NCI-H1105 (cell line): ENCODE measurements at places on chromosomes 3 and 15.

DNA sequence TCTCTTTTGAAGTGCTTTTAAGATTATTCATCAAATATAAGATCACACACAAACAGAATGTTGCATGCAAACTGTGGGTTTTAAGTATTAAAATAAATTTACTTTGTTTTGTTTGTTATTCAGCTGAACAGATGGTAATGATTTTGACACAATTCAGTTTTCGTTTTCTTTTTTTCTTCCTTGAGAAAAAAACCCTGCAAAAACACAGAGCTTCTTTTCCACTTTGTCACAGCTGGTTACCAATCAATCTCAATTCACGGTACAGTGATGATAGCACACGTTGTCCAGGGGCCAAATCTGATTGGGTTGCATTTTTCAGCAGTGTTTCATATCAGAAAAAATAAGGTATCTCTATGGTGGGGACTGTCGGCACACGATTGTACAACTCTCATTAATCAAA lies 473.6 kb downstream of the ROBO2 start:
- DNase-seq: no peak

GRCh38 chr3:119690043-119690656 lies 12.7 kb upstream of the CFAP91 start:
- DNase-seq: peak; percentile 10

- peak; percentile 12 for DNase-seq
These were observed 157.7 kb upstream of the FAM3D start for GRCh38 chr3:58824285-58824684.

DNA sequence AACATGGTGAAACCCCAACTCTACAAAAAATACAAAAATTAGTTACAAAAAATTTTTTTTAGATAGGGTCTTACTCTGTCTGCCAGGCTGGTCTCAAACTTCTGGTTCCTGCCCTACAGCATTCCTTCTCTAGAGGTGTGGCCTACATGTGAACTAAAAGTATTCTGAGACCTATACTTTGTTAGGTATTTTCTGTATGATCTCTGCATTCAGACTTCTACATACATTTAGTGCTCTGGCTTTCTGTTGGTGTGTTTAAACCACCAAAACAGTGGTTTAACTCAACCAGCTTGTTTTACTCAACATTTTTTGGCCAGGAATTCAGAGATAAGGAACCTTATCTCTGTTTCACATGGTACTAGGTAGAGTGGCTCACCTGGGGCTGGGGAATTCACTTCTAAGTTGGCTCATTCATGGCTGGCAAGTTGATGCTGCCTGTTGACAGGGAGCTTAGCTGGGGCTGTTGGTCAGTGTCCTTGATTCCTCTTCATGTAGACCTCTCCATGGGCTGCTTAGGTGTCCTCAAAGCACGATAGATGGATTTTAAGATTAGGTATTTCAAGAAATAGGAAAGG lies 41.4 kb upstream of the BSN start:
- no peak for DNase-seq

- no peak for DNase-seq
These were observed 180.5 kb downstream of the TCF12 start for GRCh38 chr15:57098896-57099295.

DNA sequence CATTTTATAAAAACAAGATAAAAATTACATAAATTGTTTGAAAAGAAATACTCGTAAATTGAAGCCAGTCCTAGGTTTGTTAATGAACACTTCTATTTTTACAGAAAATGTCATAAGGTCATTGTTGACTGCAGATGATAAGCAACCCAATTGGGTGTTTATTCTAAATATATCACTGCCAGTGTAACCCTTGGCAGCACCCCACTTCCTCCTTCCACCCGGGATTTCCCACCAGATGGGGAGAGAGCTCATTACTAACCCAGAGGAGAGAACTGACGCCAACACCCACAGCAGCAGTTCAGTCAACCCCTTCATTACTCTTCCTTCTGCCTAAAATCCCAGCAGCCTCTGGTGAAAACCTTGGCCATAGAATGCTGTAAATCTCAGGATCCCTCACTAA lies 307.6 kb downstream of the GAP43 start:
- no peak for DNase-seq

DNA sequence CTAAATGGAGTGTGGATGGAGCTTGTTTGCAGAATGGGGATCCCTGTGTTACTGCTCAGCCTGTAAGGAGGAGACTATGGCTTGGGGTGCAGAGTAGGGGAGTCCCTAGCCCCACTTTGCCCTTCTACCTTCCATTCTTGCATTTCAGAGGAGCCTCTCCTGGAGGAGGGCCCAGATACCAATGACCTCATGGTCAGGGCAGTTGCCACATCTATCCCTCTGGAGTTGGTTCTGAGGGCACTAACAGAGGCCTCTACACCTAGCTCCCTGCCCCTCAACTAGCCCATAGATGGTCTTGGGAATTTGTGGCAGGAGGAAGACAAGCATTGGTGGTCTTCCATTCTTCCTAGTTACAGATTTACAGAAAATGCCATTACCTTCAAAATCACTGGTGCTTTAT lies 6.1 kb downstream of the SKOR1 start:
- no peak for DNase-seq

GRCh38 chr3:179811321-179812095 lies 158.7 kb downstream of the USP13 start:
- DNase-seq: peak; percentile 43

- no peak for DNase-seq
These were observed 48.0 kb upstream of the MEX3B start for GRCh38 chr15:82093774-82094211.

DNA sequence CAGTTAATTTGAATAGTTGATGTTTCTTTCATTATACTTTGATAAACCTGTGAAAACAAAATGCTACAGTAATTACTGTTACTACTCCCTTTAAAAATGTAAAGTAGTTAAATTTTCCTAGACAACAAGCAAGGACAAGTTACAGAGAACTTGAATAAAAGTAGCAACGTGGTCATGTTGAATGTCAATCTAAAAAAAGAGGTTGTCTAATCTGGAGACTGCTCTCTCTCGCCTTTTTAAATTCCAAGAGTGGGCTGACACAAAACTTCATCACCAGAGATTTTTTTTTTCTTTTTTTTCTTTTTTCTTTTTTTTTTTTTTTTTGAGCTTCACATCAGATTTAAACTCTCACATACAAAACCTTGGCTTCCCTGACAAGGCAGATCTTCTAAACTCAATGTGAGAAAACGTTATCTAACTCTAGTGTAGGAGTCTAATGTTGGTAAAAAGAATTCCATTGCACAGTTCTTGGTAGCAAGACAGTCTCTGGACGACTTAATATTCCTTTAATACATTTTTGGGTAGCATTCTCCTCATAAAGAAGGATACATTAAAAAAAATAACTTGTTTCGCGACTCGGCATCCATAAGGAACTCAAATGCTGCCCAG lies 4.1 kb downstream of the FOXP1 start:
- no peak for DNase-seq

DNA sequence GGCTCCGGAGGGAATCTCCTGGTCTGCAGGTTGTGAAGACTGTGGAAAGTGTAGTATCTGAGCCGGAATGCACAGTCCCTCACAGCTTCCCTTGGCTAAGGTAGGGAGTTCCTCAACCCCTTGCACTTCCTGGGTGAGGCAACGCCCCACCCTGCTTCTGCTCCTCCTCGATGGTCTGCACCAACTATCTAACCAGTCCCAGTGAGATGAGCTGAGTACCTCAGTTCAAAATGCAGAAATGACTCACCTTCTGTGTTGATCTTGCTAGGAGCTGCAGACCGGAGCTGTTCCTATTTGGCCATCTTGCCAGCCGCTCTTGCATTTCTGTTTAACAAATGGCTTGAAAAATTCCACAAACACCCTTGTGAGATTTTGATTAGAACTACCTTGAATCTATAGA lies 156.1 kb downstream of the STXBP5L start:
- no peak for DNase-seq

DNA sequence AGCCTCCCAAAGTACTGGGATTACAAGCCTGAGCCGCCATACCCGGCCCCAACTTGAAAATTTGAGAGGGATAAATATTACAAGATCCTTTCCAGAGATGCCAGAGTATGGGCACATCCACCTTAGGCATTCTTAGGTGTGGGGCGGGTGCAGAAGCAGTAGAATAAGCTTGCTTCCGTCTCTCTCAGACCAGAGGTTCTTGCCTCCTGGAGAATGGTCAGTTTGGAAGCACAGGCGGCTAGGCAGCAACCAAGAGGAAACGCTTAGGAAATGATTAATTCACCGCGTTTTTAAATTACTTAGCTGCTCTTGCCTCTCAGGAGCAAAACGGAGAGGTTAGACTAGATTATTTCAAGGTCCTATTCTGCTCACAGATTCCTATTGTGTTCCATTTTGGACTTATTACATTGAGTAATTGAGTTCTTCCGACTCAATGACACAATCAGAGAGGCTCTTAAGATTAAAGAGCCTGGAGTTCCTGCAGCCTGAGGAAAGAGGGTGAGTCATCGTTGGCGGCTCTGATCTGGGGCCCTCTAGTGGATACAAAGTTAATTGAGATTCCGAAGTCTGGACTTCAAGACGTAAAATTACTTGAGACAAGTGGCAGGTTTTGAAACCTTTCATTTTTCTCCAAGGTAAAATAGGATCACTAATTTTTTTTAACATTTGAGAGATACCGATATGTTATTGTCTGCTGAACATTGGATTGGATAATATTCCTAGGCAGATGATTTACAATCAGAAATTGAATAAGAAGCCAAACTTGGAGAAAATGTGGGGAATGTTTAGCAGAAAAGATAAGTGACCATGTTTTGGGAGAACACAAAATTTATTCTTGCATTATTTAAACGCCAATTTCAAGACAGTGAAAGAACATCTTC lies 5.8 kb upstream of the TOPAZ1 start:
- peak; percentile 12 for DNase-seq

- DNase-seq: no peak
These were observed 29.4 kb upstream of the GRIP2 start for GRCh38 chr3:14569474-14570000.

DNA sequence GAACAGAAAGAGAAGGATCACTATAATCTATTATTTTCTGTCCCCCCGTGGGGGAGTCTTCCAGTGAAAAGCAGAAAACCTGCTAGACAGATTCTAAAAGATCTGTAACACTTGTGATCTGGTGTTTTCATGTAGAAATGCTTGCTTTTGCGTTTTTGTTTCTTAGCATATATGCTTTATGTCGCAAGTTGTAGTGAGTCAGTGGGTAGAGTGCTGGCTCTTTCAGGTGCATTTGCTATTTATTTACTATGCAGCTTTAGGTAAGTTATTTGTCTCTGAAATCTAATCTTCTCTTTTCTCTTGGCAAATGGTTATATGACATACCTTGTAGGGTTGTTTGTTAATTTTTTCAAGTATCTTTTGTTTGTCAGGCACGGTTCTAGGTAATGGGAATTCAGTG lies 9.4 kb downstream of the AKAP13 start:
- no peak for DNase-seq

DNA sequence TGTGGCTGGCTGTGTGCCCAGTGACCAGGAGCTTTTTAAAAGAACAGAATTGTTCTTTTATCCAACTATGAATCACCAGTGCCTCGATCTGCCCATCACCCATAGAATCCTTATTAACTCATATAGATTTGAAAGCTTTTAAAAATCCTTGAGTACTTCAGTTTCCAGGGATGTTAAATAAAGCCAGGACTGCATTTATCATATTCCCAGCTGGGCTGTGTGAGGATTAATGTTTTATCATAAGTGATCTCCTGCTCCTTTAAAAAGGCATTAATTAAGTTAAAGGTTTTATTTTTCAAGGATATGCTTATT lies 234.0 kb downstream of the MYRIP start:
- peak; percentile 9 for DNase-seq

DNA sequence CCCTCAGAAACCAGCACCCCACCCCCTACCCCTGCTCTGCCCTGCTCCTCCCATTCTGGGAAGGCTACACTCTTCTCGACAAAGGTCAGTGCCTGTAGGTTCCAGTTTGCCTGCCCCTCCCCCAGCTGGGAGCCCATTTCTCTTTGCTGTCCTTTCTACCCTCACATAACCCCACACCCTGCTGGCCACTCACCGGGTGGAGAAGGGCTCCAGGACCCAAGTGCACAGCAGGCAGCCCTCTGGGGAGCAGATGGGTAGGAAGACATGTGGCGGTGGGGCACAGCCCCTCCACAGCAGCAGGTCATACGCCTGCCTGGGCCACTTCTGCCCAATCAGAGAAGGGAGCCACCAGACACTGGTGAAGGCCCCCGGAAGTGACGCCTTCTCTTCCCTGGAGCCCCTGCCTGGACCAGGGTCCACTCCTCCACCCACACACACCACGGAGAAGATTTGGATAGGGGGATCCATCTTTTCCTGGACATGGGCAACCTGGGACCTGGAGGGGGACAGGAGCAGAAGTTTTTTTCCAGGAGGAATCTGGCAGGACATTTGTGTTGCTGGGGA lies at the start of gene THPO:
TSS of gene THPO (minus strand) at position 326 of the 564 bp plus-strand sequence. CDS start 1,948 bp downstream, outside the sequence.
- DNase-seq: no peak

- DNase-seq: no peak
These were observed 5.7 kb upstream of the FOXB1 start for GRCh38 chr15:59998305-59998949.

DNA sequence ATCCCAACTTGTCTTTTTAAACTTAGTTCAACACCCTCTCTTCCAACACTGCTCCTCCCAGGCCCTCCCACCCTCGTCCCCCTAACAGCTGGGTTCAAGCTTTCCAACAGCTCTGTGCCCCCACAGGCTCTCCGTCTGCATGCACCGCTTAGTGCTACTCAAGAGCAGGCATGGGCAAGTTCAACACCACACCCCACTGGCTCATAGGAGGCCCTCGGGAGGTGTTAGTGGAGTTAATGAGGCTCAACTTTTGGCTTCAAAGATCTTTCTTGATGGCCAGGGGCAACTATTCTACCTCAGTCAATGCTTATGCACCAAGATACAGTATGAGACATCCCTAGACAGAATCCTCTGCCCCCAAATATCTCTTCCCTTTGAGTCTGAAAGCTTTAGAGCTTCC lies 114.4 kb downstream of the ANP32A start:
- no peak for DNase-seq

GRCh38 chr3:152609891-152610290 lies 225.0 kb upstream of the P2RY1 start:
- no peak for DNase-seq

- no peak for DNase-seq
These were observed 70.0 kb downstream of the SAMMSON start for GRCh38 chr3:70069557-70069956.

- DNase-seq: no peak
These were observed 107.8 kb upstream of the VEPH1 start for GRCh38 chr3:157610876-157611535.

DNA sequence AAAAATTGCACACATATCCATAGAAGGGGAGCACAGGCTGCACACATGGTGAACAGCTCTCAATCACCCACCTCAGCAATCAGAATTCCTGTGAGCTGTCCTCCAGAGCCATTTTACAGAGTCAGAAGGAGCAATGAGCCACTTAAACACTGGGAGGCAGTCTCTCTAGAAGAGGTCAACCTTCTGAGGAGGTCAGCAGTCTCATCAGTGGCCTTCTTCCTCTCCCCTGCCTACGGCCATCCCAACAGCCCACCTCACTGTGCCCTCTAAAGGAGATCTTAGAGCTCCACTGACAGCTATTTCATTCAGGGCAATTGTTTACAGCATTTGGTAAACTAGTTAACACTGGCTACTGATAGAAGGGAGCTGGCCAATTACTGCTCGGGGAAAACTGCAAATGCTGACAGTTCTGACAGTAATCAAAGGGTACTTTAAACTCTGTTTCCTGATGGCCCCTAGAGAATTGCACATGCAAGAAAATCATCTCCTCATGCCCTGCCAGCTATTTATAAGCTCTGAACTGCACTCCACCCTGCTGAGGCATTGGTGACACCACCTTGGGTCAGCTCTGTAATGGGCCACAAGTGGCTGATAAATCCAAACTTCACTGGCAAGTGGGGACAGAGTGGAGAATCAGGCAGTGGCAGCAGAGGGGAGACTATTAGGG lies 42.1 kb upstream of the TSPAN3 start:
- no peak for DNase-seq
